ENCODE measurements at places on chromosomes 13 and 19.

DNA sequence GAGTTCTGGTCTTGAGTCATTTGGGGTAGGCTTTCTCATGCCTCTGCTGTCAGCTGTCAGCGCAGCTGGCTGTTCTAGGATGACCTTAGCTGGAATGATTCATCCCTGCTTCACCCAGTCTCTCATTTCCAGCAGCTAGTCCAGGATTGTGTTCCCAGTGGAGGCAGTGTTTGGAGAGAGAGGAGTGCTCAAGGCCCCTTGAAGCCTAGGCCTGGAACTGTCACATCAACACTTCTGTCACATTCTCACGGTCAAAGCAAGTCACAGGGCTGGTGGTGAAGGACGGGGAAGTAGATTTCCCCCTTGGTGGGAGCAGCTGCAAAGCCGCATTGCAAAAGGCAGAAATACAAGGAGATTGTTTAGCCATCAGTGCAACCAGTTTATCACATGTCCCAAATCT, 15.2 kb downstream of the TPT1 start:
- DNase-seq = no peak

GRCh38 chr13:32317716-32318465, 2.6 kb downstream of the BRCA2 start:
- DNase-seq = no peak

GRCh38 chr19:12293777-12294248, 870 bp downstream of the ZNF44 start:
- peak; percentile 56 for DNase-seq

GRCh38 chr13:51767100-51767499, 36.9 kb downstream of the DHRS12 start:
- DNase-seq = no peak

DNA sequence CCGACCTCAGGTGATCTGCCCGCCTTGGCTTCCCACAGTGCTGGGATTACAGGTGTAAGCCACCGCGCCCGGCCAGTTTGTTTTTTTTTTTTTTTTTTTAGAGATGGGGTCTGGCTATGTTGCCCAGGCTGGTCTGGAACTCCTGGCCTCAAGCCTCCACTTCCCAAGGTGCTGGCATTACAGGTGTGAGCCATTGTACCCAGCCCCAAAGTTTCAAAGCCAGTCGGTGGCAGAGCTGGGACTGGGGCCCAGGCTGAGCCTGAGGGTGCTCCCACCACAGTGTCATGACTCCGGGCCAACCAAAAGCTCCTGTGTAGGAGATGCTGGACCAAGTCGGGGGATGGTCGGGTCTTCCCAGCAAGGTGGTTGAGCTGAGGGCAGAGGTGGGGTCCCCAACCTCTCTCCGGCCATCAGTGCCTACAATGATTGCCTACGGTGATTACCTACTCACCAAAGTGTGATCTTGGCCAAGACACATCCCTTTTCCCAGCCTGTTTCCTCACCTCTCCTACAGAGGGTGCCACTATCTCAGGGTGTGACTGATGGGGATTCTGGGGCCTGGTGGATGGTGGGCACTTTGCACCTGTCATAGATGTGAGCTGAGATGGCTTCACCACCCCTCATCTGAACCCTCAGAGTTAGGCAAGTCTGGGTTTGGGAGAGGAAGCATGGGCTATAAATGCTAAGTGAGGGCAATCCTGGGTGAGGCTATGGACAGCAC, 5.9 kb upstream of the SAMD1 start:
- no peak for DNase-seq

DNA sequence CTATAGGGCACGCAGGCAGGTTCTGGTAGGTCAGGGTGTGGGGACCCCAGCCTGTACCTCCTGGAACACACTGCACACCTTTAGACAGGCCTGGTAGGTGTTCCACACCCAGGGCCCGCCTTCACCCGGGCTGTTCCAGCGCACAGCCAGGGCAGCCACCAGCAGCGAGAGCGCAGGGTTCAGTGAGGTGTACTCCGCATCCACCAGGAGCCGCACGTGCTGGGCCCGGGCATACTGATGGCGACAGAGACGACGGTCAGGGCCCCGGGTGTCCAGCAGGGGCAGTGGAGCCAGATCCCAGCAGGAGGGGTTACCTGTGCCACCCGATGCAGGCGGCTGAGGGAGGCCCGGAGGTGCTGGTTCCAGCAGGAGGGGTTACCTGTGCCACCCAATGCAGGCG, 6.0 kb downstream of the PRODH2 start:
- DNase-seq = no peak

DNA sequence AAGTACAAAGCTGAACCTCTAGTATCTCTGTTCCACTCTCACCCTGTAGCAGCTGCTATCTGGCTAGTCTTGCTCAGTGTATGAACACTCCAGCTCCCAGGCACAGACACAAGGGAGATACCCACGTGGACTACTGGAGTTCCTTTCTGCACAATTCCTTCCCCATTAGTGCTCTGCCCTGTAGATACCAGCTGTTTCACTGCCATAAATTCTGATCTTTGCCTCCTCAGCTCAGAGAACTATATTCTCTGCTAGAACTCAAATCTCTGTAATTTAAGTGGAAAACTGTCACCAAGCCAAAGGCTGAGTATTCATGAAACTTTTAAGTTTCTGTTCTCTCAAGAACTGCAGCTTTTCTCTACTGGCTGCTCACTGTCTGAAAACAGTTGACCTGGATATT, 273.7 kb downstream of the DIAPH3 start:
- no peak for DNase-seq

GRCh38 chr19:16205205-16206045, 7.7 kb downstream of the AP1M1 start:
- no peak for DNase-seq

DNA sequence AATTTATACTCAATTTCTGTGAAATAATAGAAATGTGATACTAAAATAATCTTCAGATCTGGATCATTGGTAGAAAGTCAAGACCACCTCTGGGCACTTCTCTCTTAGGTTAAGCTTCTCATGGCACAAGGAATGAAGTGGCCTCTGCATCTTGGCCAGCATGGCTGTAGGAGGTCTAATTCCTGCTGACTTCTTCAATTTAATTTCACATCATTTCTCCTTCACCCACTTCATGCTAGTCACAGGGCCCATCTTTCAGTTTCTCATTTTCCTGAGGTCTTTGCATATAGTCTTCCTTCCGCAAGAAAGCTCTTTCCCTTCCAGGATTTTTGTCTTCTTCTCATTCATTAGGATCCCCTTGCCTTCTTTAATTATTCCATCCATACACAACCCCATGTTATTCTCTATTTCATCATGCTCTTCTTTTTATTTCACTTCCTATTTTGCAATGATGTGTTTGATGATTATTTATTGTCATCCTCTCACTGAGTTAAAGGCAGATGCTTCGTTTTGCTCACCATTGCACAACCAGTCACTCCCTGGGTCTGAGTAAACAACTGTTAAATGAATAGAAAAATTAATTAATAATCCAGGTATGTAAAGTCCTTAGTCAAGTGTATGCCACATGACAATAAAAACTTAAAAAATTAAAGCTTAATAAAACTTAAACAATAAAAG, 397.4 kb downstream of the SPRY2 start:
- DNase-seq = no peak

- no peak for DNase-seq
These were observed 222.8 kb downstream of the PCDH20 start for GRCh38 chr13:61192826-61193225.

- peak; percentile 96 for DNase-seq
These were observed 18.3 kb downstream of the PABPC3 start for GRCh38 chr13:25114220-25114619.

GRCh38 chr13:90091611-90092010, 1255.9 kb upstream of the MIR17HG start:
- no peak for DNase-seq

DNA sequence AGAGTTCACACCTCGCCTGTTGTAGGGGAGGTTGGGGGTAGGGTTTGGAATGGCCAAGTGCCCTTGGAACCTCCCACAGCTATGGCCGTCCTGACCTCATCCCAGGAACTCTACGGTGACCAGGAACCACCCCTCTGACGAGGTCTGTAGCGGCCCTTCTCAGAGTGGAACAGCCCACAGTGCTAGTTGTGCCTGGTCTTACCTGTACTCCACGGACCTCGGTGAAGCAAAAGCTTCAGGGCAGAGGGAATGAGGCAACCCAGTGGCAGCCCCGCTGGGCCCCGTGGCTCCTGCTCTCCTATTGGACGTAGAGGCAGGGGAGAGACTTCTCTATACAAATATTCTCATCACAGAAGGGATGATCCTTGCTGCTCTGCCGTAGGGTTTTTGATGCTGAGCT, 7.1 kb downstream of the TSSK6 start:
- no peak for DNase-seq

DNA sequence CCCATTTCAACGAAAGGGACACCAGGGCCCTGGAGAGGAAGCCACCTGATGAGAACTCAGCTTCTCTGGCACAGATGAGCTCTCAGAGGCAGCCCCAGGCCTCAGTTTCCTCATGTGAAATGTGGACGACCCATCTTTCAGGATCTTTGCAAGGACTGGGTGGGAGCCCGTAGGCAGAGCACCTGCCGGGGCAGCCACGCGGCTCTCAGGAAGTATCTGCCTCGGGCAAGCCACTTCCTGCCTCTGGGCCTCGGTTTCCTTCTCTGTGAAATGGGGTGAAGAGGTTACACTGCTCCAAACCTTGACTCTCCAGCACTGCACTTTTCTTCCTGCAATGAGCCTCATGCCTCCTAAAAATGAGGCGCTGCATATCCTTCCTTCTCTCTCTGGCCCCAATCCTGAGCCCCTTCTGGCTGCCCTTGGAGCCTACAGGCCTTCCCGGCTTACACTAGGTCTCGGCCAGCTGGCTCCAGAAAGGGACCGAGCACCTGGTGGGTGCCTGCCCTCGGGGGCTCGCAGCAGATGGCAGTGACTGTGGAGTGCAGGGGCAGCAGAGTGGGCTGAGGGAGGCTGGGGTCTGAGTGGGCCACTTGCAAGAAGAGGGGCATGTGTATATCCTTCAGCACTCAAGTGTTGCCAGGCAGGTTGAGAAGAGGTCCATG, 3.5 kb downstream of the SSBP4 start:
- no peak for DNase-seq

DNA sequence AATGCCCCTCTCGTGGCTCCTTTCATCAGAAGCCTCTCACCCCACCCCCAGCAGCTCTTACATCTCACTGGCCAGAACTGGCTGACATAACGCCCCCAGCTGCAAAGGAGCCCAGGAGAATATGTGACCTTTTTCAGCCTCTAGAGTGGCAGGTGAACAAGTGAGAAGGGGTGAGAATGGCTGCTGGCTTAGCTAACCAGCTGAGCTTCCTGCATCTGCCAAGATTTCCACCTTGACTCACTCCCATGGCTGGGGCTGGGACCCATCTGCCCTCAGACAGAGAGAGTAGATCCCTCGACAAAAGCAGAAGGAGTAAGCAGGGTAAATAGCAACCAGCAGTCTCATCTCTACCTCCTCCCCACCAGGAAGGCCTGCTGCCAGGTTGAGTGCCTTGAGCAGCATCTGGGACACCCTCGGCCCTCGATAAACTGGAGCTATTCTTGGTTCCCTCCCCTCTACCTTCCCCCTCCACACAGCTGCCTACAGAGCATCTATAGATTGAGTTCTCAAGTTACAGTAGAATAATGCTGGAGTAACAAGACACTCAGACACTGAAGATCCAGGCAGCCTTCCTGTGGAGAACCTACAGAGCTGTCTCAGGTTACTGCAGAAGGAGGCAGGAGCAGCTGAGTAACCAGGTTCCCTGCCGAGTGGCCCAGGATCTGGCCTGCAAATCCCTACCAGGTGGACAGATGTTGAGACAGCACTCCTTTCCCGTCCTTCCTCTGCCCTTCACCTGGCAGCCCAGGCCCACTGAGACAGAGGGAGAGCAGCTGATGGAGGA, 15.5 kb downstream of the KASH5 start:
- no peak for DNase-seq

DNA sequence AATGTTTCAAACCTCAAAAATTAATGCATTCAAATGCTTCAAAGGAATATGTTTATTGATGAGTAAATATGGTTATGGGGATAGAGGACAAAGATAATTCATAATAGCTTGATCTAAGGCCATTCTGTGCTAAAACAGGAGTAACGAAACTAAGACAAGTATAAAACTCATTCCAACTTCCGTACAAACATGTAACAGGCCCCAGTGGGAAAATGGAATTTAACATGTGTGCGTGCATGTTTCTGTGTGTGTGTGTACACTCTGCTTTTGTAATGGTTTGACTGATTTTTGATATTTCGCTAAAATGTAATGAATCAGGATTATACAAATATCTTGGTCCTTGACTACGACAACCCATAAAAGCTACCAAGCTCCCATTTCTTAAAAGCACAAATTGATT, 91.0 kb downstream of the KLF12 start:
- DNase-seq = no peak
